Stimulated activated CD4-positive, alpha-beta T cell treated with anti-CD3 and anti-CD28 coated beads, Interleukin-15, amount 100 ng/mL, for 48 hours (primary cell): ENCODE measurements at places on chromosomes 5 and 9.

- no peak for DNase-seq
Observed at GRCh38 chr5:96214442-96215197, 218.4 kb downstream of the PCSK1 start.

DNA sequence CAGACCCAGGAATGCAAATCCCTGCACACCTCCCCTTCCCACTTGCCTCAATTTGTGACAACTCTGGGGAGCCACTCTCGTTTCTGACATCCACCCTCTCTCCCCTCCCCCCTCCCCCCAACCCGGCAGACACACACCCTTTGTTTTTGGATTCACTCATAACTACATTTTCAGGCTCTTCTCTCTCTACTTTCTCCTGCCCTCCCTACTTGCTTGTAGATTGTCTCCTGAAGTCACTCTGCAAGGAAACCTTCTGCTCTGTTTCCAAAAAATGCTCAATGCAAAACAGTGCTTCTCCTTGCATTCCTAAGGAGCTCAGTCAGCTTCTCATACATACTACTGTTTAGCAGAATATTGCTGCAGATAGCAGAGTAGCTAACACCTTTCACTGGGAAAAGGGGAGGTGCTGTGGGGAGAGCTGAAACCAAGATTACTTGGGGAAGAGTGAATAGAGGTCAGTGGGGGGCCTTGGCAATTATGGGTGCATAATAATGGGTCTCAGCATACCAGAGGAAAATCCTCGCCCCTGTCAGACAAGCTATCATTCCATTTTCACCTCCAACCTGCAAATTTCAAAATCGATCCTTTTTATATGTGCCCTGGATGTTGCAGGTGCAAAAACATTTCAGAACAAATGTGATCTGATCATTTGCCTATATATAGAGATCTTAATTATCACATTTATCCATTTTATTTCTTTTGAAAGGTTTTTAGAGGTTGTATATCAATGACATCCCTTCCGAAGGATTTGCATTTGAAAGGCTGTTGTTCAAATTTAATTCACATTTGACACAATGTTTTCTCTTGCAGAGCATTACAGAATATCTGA, 1860.7 kb upstream of the WWC1 start:
- DNase-seq, result no peak

GRCh38 chr5:83450967-83451248, 20.6 kb upstream of the VCAN start:
- no peak for DNase-seq

- no peak for DNase-seq
Observed at GRCh38 chr5:58918021-58918729, 335.3 kb downstream of the RAB3C start.

DNA sequence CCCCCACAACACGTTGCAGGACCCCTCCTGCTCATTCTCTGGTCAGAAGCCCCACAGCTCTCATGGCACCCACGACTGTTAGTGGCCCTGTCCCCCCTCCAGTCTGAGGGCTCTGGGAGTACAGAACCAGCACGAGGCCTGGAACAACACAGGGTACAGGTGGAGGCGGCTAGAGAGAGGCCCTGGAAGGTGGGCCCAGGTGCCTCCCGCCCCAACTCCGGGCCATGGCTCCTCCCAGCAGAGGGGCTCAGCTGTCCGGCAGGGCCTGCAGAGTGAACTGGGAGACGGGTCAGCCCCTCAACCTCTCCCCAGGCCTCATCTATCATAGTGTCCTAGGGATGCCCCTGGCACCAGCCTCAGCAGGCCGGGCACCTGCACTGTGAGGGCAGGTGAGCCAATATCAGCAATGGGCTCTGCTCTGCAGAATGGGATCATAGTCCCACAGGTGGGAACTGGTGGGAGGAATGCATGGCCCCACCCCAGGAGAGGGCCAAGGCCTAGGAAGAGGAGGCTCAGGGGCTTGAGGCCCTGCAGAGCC, 58.6 kb downstream of the BARX1 start:
- DNase-seq, result no peak

GRCh38 chr5:151497391-151498002, 50.1 kb downstream of the SLC36A1 start:
- no peak for DNase-seq

DNA sequence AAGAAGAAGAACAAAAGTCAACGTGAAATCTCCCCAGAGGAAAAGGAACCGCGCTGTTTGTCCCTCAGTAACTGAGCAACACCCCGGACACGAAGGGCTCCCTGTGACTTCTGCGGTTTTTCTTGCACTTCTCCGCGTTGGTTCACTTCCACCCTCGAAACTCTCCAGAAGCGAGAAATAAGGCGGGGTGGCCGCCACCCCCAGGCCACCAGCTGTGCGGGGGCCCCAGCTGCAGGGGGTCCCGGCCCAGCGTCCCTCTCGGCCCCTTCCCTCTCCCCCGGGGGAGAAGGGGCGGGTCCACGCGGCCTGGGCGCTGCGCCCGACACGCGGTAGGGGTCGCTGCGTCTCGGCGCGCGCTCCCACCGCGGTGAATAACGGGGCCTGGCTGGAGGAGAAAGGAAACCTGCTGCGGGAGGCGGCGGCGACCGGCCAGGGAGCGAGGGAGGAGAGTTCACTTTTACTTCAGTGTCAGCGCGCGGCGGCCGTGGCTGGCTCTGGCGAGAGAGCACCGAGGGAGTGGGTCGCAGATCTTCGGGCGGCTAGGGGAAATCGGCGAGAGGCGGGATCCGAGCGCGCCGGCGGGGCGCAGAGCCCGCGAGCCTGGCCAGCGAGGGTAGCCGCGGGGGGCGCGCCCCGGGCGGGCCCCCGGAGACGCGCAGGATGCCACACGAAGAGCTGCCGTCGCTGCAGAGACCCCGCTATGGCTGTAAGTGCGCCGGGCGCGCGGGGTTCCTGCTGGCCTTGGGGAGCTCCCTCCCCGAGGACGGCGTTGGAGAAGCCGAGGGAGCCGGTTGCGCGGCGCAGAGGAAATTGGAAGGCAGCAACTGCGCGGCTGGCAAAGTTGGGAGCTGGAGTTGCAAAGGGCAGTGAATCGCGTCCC, at the start of gene IQGAP2:
Gene IQGAP2, plus strand, starts transcription at position 400 of the 880 bp plus-strand sequence. Its CDS starts 261 bp downstream, at position 661.
- peak; percentile 72 for DNase-seq

DNA sequence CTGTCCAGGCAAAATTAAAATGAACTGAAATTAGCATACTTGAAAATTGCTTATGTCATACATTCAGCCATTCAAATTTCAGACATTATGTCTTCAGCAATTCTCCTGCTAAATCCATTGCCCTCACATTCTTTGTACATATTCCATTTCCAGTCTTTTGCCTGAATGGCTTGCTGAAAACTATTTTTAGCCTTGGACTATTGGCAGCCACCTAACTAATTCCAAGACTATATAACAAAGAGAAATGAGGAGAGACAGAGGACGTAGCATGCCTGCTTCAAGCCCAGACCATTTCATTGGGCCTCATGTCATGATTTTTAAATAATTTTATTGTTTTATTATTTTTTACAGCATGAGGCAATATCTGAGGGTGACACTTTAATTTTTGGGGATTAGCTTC, 100.3 kb downstream of the MRPS30 start:
- DNase-seq, result no peak
